ENCODE measurements at places on chromosomes 2 and 18.

DNA sequence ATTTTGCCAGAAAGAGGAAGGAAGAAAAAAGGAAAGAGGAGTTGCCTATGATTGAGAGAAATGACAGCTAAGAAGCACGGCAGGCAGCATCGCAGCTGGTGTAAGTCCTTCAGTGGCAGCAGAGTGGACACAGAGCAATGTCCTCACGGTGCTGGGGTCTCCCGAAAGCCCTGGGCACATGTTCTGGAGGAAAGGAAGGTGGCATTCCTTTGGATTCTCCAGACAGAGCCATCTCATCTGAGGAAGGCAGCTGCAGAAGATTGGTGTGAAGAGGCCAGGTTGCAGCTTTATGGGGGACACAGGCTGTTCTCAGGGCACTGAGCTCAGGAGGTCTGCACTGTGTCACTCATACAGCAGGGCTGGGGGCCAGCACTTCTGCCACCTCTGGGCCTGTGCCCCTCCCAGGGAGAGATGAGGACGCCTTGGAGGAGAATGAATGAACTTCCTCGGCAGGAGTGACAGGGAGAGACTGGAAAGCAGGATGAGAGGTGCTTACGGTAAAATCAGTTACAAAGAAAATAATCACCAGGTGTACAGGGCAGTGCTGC is 252.0 kb upstream of the MYT1L start:
- no peak for DNase-seq

DNA sequence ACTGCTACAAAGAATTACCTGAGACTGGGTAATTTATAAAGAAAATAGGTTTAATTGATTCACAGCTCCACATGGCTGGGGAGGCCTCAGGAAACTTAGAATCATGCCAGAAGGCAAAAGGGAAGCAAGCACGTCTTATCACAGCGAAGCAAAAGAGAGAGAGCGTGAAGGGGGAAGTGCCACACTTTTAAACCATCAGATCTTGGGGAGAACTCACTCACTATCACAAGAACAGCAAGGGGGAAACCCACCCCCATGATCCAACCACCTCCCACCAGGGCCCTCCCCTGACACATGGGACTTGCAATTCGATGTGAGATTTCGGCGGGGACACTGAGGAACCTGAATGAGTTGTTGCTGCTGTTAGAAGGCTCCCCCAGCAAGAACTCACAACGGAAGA is 220.2 kb upstream of the PIEZO2 start:
- DNase-seq, result no peak

DNA sequence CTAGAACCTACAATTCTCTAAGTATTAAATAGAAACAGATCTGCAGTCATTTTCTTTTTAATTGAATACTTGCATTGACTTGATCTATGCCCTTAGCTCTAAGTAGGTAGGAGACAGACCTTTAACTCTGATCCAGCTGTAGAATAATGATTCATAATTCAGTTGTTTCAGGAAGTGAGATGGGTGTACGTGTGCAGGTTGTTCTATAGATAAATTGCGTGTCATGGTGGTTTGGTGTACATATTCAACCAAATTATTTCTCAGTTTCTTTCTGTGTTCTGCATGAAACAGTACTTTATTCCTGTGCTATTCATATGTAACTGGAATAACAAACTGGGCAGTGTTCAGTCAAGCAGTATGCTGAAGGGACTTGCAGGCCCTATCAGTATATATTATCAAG is 34.3 kb upstream of the CD226 start:
- no peak for DNase-seq

DNA sequence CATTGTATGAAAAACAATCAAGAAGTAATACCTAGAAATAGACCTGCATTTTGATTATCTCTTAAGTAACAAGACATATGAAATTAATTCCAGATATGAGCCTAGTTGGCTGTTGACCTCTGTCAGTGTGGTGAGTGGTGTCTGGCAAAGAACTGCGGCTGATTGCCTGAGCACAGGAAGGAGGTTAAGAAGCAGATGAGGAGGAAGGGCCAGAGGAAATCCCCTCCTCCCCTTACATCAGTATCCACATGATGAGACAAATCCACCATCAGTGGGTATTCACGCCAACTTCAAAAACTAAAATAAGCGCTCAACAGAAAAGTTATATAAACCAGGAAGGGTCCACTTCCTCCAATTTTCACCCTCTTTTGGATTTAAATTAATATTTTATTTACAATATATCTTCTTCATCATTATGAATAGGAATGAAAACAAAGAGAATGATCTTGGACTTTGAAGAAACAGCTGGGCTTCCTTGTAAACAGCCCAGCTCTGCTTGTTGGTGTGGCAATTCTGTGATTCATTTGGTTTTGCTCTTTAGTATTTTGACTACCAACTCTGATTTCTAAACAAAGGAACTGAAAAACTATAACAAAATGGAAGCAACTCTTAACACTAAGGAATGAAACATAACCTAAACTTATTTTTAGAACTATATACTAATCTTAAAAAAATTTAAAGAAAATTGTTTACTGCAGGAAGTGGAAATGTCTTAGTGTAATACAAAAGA is 27.3 kb downstream of the RFTN2 start:
- DNase-seq, result no peak

- DNase-seq, result no peak
Observed at GRCh38 chr18:74503137-74503536, 7.0 kb downstream of the CNDP2 start.

GRCh38 chr2:112938904-112939303 is 27.9 kb downstream of the IL37 start:
- peak; percentile 27 for DNase-seq

DNA sequence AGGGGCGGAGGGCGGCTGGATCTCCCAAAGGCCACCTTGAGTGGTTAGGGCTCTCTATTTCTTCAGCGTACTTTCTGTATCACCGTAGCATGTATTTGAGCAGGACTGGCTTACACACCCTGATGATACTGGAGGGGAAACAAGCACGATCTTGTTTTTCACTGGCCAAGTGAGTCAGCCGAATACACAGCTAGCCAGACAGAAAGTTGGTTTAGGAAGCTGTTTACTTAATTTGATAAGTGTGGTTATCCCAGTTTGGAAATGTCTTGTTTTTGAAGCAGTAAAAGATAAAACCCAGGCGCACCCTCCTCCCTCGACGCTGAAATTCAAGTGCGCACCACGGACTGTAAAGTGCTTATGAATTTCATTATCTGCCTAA is 582 bp downstream of the RIOK3 start:
- no peak for DNase-seq

GRCh38 chr2:43441195-43441594 is 154.6 kb downstream of the THADA start:
- no peak for DNase-seq

- DNase-seq, result no peak
Observed at GRCh38 chr18:27763936-27764335, 413.0 kb downstream of the CDH2 start.

DNA sequence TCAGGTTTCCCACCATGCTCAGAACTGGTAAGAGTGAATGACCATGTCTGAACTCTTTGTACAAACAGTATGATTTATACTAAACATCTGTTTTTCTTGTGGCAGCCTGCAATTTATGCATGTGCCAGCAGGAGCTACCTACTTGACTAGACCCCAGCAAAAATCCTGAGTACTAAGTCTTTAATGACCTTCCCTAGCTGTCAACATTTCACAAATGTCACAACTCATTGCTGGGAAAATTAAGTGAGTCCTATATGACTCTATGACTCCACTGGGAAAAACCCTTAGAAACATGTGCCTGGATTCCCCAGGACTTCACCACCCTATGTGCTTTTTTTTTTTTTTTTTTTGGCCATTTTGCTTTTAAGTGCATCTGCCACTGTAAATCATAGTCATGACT is 1225.8 kb downstream of the SUCLG1 start:
- no peak for DNase-seq

GRCh38 chr18:63410792-63411191 is 11.5 kb downstream of the VPS4B start:
- DNase-seq, result no peak

DNA sequence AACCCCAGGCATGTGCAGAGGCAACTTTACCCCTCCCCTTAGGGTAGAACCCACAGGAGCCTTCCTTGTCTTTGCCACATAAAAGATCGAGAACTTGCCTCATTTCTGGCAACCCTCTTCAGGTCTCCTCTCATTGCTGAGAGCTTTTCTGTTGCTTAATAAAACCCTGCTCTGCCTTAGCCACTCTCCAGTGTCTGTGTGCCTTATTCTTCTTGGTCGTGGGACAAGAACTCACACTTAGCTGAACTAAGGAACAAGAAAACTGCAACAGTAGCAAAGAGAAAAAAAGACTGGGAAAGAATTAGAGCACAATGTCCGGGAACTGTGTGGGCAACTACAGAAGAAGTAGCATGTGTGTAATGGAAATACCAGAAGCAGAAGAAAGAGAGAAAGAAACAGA is 56.2 kb upstream of the SMIM21 start:
- no peak for DNase-seq

GRCh38 chr2:191428141-191428540 is 182.9 kb downstream of the MYO1B start:
- no peak for DNase-seq

- no peak for DNase-seq
Observed at GRCh38 chr18:46344416-46345180, 240.4 kb downstream of the HAUS1 start.

DNA sequence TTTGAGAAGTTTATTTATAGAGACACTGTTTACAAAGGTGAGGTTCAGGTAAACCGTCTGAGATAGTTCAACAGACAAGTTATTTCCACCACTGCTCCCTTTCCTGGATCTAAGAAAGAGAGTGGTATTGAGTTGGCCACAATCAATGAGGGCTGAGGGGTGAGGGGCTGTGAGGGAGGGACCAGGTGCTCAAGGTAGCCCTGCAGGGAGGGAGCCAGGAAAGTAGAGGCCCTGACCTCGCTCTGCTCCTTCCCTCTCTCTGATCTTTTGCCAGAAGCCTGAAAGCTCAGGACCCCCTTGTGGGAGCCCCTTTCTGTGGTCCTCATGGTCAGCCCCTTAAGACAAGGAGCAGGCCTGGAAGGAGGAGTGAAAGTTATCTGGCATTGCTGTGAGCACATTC is 29.8 kb downstream of the COL4A3 start:
- no peak for DNase-seq

GRCh38 chr18:23934863-23935262 is 79.7 kb upstream of the TTC39C start:
- no peak for DNase-seq

GRCh38 chr18:53698907-53699306 is 525.6 kb downstream of the MBD2 start:
- DNase-seq, result no peak

GRCh38 chr18:23523429-23524212 is 20.3 kb downstream of the RMC1 start:
- no peak for DNase-seq

DNA sequence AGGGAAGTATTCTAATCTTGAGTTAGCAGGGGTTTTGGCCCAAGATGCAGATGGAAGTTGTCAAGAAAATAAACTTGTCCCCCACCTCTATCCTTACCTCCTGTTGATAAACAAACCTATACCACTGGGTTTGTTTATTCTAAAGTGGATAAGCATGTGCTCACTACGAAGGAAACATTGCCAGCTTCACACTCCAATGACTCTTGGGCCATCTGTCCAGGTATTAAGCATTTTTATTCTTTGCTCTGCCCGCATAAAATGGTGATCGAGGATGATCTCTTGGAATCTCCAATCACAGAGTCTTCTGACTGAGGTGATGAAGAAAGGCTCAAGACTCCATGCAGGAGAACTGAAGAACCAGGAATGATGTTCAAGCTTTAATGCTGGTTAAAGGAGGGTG is 1908.4 kb upstream of the PIK3C3 start:
- DNase-seq, result no peak

DNA sequence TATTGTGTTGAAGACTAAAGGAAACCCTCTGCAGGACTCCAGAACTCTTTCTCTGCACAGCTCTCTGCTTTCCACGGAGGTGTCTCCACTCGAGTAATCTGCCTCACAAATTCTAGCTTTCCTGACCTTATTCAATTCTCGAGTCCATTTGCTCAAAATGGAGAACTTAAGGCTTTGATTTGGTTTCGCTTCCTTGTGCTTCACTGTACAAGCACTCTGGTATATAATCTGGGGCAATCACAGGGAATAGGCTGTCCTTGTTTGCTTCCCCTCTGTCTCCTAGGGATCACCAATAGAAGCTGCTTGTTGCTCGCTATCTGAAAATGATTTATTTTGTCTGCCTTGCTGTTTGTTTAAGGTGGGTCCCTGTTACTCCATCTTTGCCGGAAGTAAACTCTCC is 129.1 kb upstream of the DOCK10 start:
- DNase-seq, result no peak

- DNase-seq, result no peak
Observed at GRCh38 chr2:241744028-241744754, 9.8 kb downstream of the D2HGDH start.

DNA sequence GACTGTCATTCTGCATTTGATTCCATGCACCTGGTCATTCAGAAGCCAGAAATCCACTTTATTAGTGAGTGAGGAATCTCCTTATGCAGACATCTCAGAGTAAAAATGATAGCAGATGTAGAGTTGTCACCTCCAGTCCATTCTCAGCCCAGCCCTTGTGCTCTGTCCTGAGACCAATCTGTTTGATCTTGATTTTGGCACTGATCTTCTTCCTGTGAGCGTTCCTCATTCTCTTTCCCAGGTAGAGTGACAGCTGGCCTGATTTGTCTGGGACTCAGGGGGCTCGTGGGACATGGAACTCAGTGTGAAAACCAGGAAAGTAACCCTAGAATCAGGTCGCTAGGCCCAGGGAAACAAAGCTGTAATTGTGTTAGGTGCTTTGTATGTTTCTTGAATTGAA is 8.9 kb downstream of the ARHGAP25 start:
- DNase-seq, result no peak

DNA sequence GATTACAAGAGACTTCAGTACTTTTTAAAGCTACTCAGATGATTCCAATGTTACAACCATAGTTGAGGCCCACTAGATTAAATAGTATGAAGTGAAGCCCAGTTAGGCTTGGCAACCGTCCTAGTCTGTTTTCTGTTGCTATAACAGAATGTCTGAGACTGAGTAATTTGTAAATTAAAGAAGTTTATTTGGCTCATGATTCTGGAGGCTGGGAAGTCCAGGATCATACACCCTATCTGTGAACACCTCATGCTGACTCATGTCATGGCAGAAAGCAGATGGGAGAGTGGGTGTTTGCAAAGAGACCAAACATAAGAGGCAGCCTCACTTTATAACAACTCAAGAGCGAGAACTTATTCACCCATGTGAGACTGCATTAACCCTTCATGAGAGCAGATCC is 63.1 kb downstream of the CCDC150 start:
- no peak for DNase-seq

DNA sequence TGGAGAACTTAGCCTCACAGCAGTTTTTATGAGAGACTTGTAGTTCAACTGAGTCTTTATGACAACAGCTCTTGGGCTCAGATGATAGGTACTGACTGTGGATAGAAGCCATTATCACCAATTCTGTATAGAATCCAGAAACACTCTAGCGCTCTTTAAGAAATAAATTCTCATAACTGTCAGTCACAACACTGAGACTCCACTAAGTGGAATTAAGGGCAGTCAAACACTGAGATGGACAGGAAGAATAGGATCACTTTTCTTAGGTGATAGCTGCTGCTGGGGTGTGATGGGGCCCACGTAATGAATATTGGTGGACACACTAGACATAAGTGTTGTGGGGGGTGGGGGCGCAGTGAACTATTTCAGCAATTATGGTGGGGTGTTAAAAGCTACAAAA is 1691.8 kb upstream of the LRRTM1 start:
- no peak for DNase-seq

All from T-helper 1 cell (primary cell).